ENCODE measurements at places on chromosomes 1 and 21.

GRCh38 chr1:103529746-103530145 is 4.2 kb downstream of the RNPC3 start:
- DNase-seq: peak; percentile 66

DNA sequence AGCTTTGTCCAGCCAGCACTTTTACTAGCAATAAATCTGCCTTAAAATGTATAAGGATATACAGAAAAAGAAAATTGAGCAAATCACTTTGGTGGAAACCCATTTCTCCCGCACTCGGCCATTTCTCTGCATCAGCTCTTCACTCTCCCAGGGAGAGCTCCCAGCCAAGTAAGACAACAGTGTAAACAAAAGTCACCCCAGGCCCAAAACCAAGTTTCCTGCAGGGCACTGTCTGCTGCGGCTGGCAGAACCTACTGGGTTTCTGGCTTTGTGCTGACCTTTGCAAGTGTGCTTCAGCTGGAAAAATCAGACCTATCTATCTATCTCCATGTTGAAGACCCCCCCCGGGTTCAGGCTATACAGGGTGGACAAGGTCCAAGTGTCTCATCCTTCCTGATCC is 476.7 kb upstream of the CAMK1G start:
- DNase-seq: no peak

GRCh38 chr1:86646256-86646655 is 58.1 kb upstream of the SH3GLB1 start:
- DNase-seq: no peak

DNA sequence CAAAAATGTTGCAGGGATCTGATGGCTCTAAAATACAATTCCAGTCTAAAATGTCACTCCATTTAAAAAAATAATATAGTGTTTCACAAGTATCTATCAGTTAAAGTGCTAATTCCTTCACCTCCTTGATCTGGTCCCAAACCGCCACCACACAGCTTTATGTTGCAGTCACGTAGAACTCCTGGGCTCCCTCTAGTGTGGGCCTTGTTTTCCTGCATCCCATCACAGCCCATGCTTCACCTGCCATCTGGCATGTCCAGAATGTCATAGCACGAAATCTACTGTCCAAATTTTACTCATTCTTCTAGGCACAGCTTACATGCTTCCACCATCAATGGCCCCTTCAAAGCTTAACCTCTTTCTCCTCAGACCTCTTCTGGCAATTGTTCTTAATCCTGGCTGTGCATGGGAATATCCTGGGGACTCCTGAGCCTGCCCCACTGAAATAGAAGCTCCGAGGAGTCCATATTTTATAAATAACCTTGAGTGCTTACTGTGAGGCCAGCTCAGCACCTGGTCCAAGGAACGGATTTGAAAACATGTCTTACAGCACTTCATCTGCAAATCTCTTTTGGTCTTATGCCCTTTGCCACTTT is 15.5 kb downstream of the FYB2 start:
- DNase-seq: no peak

GRCh38 chr1:217251121-217251520 is 379.8 kb downstream of the GPATCH2 start:
- no peak for DNase-seq
